ENCODE measurements at places on chromosomes 7 and 10.

DNA sequence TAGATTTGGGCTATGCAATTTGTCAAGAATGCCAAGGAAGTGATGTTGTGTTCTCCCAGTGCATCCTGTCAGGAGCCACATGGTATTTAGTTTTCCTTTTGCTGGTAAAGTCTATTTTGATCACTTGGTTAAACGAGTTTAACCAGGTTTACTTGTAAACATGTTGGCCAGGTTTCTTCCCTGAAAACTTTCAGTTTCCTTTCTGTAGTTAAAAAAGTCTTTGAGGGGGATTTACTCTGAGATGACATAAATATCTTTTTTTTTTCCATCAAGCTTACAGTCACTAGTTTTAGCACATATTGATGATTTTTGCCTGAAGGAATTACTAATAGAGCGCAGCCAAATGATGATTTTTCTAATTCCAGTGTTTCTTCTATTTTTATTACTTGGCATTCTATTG is 320.5 kb downstream of the PHF14 start:
- DNase-seq, result no peak

DNA sequence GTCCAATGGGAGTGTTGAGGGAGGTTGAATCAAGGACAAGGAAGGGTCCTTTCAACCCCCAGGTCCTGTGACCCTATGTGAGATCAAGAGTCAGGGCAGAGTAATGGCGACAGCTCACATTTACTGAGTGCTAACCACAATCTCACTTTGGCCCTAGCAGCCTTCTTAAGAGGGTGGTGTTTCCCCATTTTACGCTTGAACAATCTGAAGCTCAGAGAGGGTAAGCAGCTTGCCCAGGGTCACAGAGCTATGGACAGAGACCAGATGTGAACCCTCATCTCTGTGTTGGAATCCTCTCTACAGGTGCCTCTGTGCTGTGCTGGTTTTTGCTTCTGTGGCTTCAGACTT is 102.0 kb downstream of the GRK5 start:
- no peak for DNase-seq

- DNase-seq, result no peak
These were observed 8.0 kb upstream of the EPHA1 start for GRCh38 chr7:143416565-143417149.

GRCh38 chr10:4129866-4130477 is 345.0 kb upstream of the KLF6 start:
- DNase-seq, result no peak

- DNase-seq, result no peak
These were observed 789.0 kb downstream of the PHTF2 start for GRCh38 chr7:78587443-78588044.

DNA sequence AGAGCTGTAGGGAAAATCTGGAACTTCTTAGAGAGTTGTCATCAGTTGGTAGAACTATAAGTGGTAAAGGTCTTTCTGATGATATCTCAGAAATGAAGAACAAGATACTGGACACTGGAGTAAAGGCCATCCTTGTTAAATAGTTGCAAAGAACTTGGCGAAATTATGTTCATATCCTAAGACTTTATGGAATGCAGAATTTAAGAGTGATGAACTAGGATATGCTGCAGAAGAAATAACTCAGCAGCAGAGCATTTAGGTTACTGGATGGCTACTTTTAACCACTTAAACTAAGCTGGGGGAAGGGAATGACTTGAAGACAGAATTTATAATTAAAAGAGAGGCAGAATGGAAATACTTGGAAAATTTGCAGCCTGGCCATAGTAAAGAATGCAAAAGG is 23.7 kb downstream of the PTEN start:
- no peak for DNase-seq

GRCh38 chr10:82267014-82267413 is 392.0 kb downstream of the NRG3 start:
- no peak for DNase-seq

DNA sequence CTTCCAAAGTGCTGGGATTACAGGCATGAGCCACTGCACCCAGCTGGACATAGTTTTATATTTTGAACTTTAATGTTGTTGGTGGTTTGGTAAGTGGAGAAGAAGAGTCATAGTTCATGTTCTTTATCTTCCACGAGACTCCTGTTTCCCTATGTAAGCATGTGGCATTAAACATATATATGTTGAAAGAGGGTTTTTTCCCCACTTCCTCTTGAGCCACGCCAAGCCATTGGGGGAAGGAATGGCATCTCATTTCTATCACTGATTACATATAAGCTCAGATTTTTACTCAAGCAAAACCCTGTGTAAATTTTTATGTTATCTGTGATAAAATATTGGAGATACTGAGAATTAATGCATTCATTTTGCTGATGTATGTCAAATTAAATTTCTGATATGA is 300.4 kb downstream of the PHF14 start:
- no peak for DNase-seq

DNA sequence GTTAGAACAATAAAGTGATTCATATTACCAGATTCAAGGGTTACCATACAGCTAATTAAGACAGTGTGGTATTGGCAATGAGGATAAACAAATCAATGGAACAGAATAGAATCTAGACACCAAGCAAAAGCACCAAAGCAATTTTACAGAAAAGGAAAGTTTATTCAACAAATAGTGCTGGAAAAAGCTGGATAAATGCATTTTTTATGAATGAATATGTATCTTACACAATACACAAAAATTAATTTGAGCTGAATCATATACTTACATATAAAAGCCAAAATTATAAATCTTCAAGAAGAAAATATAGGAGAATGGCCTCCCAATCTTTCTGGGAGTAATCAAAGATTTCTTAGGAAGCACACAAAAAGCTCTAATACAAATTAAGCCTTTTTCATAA is 220.4 kb upstream of the PTN start:
- DNase-seq, result no peak

DNA sequence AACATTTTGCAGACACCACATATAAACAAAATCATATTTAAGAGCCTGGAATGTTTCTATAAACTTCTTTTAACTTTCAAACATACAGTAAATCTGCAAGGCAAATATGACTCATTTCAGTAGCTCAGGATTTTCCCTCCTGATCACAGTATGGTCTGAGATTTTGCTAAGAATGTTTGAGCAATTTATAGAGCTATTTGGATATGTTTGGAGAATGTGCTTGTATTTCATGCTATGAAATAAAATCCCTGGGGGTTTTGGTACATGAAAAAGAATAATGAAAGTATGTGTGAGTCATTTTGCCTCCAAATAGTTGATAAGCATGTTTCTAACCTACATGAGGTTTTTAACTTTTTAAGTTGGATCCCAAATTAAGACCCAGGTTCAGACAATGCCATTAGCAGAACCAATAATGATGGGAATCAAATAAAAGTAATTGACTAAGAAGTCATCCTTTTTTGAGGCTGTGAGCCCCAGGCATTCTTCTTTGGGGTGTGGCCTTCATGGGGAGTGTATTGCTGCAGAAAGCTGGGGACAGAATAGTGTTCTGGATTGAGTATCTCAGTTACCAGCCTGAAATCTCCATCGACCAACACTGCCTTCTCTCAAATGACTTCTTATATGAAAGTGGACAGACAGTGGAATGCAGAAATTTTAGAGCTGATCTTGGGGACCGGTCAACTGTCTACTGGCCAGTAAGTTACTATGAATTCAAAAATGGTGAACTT is 66.1 kb upstream of the AGBL3 start:
- no peak for DNase-seq

GRCh38 chr7:95509199-95509598 is 23.5 kb downstream of the ASB4 start:
- peak; percentile 83 for DNase-seq

GRCh38 chr10:77925410-77925794 is 1.2 kb downstream of the DLG5 start:
- no peak for DNase-seq

- DNase-seq, result peak; percentile 19
These were observed 24.3 kb upstream of the CPA2 start for GRCh38 chr7:130242198-130243014.

DNA sequence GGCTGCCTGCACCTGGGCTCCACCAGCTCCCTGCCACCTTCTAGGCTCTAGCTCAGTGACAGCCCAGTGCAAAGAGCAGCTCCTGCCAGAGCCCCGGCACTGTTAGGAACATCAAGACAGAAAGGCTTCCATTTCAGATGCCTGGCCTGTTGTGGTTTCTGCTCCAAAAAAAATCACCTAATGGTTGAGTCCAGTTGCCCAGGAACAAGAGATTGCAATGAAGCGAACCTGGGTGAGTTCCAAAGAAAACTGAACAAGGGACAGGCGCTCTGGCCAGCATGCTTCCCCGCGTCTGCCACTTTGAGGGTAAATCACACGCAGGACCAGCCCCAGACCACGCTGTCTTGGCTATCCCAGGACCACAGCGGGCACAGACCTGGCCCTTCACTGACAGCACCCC is 47.0 kb upstream of the RASGEF1A start:
- no peak for DNase-seq
